ENCODE measurements at places on chromosomes 3 and 15.

DNA sequence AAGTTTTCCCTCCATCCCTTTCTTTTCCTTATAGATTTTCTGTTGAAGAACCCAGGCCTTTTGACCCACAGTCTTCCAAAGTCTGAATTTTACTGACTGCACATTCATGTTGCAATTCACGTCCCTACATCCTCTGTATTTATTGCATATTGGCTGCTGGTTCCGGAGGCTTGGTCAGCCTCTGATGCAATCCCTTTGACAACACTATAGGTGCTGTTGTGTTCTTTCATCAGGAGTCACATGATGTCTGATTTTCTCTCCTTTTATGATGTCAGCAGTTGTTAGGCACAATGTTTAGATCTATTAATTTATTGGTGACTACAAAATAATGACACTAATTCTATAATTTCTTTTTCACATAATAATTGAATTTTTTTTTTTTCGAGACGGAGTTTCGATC lies 8.7 kb downstream of the CYP1A1 start:
- DNase-seq = no peak

DNA sequence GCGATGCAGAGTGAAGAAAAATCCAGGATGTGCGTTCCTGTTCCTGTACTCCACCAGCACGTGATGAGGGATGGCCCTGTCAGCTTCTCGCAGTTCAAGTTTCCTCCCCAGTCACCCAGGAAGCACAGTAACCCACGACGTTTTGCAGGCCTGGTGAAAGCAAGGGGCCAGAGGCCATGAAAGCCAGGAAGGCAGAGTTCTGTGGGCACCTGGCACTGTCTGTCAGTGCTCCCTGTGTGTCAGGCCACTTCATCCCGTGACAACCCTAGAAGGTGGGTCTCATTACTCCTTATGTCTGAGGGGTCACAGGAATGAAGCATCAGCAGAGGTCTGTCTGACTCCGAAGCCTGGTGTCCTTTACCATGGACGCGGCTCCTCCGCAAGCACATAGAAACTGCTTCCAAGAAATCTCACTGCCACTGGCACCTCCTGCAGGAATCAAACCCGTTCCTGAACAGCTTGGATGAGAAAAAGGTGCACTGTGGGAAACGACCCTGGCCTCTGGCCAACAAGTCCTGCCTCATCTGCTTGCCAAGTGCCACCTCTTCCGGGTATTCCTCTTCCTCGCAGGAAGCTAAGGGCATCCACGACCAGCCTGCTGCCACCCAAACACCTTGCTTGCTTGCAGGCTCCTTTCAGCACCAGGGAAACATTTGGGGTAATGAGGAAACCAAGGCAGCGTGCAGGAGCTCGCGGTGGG lies 14.6 kb downstream of the RAB43 start:
- no peak for DNase-seq

DNA sequence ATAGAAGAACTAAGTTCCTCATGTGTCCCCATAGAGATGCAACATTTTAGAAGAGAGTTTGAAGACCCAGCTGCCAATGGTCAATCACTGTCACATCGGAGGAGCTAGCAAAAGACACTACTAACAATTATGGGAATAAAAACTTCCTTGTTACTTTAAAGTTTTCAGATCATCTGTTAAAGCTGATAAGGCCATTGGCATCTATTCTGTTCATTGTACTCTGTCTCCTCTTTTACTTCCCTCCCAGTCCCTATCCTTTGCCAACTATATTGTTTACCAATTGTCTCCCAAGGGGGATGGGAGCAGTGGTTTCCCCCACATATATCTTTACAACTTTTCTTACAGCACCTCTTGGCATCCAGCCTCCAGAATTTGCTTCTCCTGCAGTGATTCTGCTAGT lies 81.0 kb downstream of the FAM174B start:
- DNase-seq = no peak

DNA sequence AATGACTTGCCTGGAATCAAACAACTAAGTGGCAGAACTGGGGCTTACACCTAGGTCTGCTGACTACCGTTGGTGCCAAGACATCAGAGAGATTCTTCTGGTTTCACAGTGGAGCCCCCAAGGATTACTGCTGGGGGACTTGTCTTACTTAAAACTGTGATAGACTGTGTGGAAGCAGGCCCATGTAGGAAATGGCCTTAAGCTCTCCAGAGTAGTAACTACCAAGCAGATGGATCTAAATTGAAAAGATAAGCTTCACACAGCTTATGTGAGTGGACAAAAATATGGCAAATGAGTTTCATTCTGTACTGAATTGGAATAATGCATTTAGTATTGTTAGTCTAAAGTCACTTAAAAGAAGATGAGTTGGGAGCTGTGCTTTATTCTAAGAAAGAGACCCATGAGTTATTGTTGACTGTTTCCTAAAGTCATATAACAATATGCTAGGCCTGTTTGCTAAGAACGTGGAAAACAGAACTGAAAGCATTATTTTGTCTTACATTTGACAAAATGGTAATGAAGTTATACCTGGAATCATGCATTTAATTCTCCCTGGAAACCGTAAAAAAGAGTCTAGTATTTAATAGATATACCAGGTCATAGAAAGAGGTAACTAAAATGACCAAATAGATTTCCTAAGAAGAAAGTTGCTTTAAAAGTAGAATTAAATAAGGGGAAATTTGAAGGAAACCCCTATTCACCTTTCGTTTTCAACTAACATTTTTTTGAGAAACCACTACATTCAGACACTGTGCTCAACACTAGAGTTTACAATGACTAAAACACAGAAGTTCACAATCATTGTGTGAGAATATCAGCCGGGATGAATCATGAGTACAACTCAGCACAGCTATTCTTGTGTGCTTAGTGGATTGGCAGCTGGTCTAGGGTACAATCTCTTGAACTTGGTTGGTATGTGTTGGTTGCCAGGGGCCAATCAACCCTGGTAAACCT lies 13.0 kb upstream of the MAPK6 start:
- no peak for DNase-seq

DNA sequence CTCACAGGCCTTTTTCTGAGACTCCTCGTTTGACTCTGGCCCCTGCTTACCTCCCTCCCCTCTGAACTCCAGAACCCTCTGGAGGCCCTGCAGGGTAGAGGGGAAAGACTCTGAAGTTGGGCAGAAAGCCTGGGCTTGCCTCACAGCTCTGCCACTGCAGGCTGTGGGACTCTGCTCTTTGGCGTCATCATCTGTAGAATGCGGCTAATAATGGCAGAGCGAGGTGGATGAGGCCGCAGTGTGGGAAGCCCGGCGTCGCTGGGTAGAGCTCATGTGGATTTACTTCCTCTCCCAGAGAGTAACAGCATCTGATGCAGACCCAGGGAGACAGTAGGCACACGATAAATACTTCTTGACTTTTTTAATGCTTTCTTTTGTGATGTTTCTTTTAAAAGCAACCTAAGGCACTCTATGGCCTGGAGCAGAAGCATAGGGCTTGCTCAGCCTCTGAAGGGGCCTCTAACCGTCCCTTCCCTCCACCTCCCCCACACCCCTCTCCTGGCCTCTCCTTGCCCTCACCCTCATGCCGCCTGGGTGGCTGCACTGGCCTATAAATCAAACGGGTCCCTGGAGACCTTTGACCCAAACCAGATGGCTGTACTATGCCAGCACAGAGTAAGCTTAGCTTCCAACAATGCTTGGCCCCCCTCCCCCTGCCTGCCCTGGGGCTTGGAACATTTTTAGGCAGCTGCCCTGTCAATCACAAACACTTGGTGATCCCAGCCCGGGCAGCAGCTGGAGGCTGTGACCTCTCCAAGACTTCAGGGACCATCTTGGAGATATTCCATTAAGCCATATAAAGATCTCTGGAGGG lies 32.9 kb downstream of the SPSB4 start:
- no peak for DNase-seq

GRCh38 chr3:62597491-62597890 lies 224.1 kb upstream of the FEZF2 start:
- DNase-seq = no peak

- DNase-seq = no peak
Observed at GRCh38 chr15:39396979-39397615, 183.8 kb upstream of the THBS1 start.

DNA sequence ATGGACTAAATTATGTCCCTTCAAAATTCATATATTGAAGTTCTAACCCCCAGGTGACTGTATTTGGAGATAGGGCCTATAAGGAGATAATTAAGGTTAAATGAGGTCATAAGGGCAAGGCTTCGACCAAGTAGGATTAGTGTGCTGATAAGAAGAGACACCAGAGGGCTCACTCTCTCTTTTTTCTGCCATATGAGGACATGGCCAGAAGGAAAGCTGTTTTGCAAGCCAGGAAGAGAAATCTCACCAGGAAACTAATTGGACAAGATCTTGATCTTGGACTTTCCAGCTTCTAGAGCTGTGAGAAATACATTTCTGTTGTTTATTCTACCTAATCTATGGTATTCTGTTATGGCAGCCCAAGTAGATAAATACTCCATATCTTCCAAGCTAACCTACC lies 503.6 kb upstream of the NAALADL2 start:
- DNase-seq = no peak

DNA sequence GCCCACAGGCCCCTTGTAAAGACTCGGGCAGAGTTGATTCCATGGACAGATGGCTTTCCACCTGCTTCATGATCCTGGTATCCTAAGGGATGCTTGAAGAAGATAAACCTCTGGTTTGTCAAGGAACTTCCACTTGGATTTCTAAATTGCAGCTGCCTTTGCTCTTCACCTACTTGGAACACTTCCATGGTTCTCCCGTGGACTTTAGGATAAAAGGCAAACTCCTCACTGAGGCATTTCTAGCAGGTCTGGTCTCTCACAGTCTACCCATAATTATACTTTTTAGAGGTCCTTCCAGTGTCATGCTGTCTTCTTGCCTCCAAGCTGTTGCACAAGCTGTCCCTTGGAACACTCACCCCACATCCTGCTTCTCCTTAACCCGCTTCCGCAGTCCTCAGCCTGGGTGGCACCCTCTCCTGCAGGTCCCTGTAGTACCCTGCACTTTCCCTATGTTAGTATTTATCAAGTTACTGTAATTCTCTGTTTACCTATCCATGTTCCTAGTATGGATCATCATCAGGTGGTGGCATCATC lies 12.7 kb downstream of the TLNRD1 start:
- no peak for DNase-seq

GRCh38 chr3:187996609-187997008 lies 157.3 kb upstream of the LPP start:
- no peak for DNase-seq

DNA sequence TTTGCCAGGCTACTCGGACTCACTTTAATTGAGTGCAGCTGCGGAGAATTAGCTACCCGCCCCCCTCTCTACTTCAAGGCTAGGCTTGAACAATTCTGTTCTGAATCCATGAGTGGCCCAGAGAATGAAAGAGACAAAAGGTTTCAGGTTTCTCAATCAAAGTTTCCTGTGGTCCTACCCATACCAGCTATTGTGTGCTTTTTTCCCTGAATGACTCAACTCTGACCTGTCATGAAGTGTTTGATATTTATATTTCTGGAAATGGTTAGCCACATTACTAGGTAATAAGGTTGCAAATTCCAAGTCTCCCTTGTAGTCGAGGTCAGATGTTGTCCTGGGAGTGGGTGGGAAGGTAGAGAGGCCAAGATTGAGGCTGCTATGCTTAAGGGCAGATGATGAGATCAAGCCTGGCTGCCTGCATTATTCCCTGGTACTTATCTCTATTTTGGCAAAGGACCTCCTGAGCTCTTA lies 392.7 kb upstream of the TBL1XR1 start:
- DNase-seq = no peak

- no peak for DNase-seq
Observed at GRCh38 chr15:77070180-77070494, 772 bp downstream of the TSPAN3 start.

GRCh38 chr3:178483704-178484103 lies 52.5 kb upstream of the KCNMB2 start:
- DNase-seq = no peak
